Suprapubic skin (tissue), 4 donors: ENCODE measurements at places on chromosomes 2 and 18. TPM values are rescaled to one million over a fixed set of nuclear protein-coding genes. Genes with fewer than 3 reads are reported as not detected.

The POTEF gene
- total RNA-seq = not detected

The HOXD8 gene
- total RNA-seq = 1.4 TPM

The OSBPL6 gene
- total RNA-seq = 19.6 TPM

The STON1 gene
- 11.2 TPM for total RNA-seq

The CNRIP1 gene
- 8.9 TPM for total RNA-seq

The AQP12B gene
- not detected for total RNA-seq

The AFF3 gene
- 3.6 TPM for total RNA-seq

The B4GALT6 gene
- 2.1 TPM for total RNA-seq

The UPP2 gene
- total RNA-seq = not detected

DNA sequence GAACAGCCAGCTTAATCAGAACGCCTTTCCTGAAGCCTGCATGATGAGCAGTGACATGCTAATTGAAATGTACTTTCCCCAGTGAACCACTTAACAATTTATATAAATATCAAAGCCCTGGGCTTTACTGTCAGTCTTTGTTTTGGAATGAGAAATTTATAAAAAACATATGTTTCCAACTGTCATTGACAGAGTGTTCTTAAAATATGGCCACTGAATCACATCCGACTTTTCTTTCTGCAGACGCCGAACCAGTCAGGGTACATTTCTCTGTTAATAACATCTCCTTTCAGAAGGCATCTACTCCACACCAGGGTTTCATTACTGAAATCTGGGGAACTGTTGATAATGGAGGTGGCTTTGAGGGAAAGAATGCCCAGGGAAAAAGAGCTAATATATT lies 343.7 kb downstream of the INSIG2 start:
- no peak for DNase-seq

DNA sequence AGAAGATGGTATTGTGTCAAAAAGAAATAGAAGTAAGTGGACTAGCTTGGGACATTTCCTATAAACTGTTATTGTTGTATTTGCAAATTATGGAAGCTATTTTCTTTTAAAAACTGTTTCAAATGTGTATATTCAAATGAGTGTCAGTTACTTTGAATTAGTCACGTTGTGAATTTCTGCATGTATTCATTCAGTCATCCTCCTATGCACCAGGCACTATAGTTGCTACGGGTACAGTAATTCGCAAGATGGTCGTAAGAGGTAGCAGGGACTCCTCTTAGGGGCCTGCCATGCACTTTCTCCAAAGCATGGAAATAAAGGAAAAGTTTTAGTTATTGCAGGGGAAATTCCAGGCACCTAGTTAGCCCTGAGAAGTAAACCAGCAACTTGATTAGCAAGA lies 51.3 kb downstream of the FAM161A start:
- DNase-seq = no peak

DNA sequence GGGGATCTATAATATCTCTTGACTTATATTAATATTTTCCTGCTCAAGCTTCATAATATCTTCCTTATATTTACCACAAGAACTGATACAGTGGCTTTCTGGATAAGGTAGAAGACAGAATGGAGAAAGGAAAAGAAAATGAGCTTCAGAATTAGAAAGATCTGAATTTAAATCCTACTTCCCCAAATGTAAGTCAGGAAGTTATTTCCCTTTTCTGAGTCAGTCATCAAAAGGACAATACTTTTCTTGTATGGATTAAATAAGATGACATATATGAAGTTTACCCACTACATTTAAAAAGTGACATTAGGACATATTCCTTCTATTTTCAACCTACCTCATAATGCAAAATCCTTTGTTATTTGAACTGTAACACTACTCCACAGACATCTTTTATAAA lies 19.0 kb downstream of the KRCC1 start:
- no peak for DNase-seq

DNA sequence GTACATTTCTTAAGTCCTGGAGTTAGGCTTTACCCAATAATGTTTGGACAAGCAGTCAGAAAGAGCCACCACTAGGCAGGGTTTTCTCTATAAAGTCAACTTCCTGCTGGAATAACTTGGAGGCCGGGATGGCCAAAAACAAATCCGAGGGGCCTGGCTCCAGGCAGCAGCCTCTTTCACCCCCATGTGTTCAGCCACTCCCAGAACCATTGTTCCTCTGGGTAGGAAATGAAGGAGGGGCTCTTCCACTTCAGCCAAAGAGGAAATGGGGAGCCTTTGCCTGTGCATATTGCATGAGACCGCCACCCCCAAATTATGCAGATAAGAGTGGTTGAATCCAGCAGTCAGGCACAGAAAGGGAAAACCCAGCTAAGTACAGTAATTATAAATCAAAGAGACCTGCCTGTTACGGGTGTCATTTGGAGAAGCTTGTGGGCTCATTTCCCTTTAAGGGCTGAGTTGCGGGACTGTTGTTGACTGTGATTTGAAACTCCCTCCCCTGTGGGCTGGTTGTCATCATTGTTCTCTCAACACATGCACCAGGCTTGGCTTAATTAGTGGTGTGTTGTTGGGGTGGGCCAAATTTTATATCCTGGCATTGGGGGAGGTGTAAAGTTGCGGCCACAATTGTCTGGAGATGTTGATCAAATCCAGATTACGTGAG lies 212.8 kb upstream of the SOX11 start:
- no peak for DNase-seq

DNA sequence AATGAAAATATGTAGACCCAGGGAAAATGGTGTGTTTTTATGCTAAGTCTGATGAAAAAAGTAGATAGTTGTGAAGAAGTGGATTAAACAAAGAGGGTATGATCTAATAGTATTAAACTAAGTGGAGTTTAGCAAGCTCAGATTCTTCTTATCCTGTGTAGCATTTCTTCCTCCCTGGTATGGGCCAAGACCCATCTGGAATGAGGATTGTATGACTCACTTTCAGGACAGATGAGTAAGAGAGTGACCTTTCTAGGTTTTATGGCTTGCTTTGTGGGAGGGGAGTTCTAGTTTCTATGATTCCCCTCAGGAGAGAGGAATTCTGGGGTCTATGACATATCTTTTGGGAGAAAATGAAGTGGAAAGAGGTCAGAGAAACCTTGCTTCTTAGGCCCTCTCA lies 550.1 kb downstream of the SPAG16 start:
- DNase-seq = no peak

GRCh38 chr18:32893915-32894314 lies 121.1 kb upstream of the KLHL14 start:
- no peak for DNase-seq

DNA sequence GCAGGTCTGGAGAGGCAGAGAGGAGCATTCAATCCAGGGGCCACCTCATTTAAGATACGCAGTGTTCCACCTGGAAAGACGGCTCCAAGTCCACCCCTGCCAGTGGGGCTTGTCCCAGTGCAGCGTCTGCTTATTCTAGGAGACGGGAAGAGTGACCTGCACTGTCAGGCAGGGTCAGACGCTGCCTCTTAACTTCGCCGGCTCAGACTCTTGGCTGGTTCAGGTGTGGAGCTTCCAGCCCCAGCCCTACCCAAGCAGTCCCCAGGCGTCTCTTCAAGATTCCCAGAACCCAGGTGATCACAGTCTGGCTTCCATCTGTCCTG lies 208.5 kb downstream of the TFCP2L1 start:
- DNase-seq = no peak

DNA sequence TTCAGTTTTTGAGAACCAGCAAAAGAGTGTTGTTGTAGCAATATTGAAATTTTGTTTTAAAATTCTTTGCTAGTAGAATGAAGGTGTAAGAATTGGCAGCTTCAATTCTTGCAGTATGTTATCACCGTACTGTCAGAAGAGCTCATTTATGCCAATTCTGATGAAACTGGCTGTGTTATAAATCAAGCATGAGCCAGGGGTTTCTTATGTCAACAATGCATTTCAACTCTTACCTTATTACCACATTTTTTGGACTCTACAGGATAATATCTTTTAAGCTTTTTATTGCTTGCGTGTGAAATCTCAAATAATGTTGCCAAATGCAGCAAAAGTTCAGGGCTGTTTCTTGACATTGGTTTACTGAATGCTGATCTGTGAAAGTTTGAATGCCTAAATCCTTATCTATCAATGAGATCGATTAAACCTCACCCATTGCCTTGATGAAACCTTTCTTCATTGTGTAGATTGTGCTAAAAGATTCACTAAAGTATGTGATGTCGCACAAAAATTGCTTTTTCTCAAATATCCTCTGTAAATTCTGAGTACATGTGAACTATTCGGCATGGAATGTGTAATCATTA lies 1389.3 kb upstream of the ZEB2 start:
- no peak for DNase-seq

DNA sequence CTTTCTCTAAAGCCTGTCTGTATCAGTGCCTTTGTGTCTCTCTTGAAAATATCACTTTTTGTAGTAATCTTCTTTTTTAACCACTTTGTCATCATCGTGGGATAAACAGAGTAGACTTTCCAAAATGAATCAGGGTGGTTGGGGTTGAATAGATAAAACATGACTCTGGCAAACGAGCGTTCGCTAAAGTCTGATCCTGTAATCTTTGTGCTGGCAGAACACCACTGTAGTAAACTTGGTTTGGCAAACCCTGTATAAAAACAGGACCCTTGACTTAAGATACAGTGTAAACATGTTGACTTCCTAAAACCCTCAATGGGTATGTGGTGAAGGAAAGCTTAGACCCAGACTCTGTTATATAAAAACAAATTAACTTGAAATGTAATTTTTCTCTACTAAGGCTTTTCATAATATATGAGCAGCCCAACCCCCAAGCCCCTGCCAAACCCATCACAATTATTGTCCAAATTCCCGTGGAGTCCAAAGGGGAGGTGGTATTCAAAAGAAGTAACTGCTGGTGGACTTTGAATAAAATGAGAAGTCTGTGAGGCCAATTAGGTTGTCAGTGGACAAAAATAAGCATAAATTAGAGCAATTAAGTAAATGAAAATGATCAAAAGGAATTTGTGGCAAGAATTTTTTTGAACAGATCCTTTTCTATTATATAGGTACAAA lies 52.2 kb downstream of the COLEC12 start:
- no peak for DNase-seq

GRCh38 chr2:7430421-7430868 lies 513.2 kb downstream of the RNF144A start:
- no peak for DNase-seq

DNA sequence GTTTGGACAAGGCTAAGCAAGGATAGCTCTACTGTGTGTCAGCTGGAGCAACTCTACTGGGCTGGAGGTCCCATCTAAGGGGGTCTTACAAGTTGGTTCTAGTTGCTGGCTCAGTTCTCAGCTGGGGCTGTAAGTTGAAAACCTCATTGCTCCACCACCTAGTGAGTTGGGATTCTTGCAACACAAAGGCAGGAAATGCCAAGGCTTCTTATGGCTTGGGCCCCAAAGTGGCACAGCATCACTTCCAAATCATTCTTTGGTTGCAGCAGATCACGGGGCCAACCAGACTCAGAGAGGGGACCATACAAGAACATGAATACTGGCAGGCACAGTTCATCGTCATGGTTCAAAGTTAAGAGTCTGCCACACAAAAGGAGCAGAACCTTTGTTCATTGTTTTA lies 332.7 kb downstream of the LRRTM1 start:
- no peak for DNase-seq

- DNase-seq = no peak
Observed at GRCh38 chr2:108637304-108637669, 82.0 kb upstream of the RANBP2 start.

DNA sequence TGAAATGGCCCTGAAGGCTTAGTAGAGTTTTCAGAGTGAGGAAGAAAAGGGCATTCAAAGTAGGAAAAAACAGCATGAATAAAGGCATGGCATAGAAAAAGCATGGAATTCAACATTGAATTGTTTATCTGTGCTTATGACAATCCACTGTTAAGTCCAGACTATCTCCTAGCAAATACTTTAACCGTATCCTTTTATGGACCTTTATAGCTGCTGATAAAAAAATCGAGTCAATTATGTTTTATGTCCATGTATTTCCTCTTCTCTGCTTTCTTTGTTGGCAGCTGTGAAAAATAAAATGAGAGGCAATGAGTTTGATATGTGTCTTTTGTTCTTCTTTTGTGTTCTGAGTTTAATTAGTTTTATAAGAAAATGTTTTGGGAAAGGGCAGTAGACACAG lies 70.4 kb downstream of the TDRD15 start:
- DNase-seq = no peak

GRCh38 chr2:200379481-200380090 lies 73.1 kb downstream of the SPATS2L start:
- no peak for DNase-seq

DNA sequence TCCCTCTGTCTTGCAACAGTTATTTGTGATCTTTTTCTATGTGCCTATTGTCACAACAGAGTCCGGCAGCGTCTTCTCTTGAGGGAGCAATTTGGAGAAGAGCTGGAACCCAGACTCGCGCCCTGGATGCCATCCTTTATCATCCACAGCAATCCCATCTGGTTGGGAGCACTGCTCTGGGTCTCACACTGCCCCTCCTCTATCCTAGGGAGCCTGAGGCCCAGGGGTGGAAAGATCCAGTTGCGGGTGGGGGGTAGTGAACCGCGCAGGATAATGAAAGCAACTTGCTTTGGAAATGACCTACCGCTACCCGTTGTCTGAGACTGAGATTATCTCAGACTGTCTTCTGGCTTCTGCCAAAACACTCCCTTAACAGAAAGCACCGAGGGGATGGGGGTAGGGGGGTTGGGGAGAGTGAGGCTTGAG lies 713 bp downstream of the WBP1 start:
- no peak for DNase-seq

GRCh38 chr18:21502661-21503060 lies 97.8 kb downstream of the ESCO1 start:
- no peak for DNase-seq

GRCh38 chr18:31439807-31440325 lies 7.7 kb upstream of the DSG3 start:
- no peak for DNase-seq

DNA sequence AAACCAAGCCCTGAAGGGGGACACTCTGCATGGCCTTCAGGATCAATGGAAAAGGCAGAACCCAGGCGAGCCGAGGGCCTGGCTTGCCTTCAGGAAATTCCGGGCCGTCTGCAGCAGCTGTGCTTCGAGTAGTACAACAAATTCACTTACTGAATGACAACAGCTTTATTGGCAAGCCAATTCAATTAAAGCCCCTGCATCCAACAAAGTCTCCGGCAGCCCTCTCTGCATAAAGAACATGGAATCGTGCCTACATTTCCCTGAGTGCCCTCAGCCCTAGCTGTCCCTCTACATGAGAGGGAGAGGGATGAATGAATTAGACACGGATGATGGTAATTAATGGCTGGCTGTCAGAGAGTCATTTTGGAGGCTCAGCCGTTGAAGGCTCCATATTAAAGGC lies 189.0 kb downstream of the BCL11A start:
- no peak for DNase-seq

DNA sequence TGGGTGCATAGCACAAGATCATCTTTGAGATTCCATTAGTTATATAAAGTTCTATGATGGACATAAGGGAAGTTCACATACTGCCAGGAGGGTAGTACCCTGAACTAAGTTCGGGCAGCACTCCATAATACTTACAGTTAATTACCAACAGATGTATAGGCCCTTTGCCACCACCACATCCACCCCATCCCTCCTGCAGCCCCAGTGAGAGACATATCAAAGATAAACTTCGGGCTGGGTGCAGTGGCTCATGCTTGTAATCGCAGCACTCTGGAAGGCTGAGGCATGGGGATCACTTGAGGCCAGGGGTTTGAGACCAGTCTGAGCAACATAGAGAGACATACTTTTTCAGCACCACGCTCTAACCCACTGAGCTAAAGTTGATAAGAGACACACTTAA lies 46.4 kb upstream of the NPAS2 start:
- DNase-seq = no peak

GRCh38 chr2:120737340-120738101 lies 1.9 kb downstream of the GLI2 start:
- no peak for DNase-seq
